ENCODE measurements at places on chromosomes 5 and 9. TPM values are rescaled to one million over a fixed set of nuclear protein-coding genes. Genes with fewer than 3 reads are reported as not detected.

DNA sequence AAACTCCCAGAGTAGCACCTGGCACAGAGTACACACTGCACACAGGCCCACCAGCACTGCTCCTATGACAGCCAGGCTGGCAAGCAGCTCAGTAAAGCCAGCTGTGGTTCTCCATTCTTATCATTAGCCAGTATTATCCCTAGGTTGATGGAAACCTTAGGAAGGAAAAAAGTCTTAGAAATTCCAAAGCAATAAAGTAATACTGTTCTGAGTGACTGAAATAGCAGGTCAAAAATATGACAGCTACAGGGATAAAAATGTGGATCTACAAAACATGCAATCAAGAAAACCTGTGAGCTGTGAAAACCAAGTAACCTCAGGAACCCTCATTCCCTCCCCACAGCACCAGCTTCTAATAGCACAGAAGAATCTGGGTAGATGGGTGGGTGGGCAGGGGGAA, 403.5 kb downstream of the SPOCK1 start:
- no peak overlapping the region for H3K27ac ChIP-seq
- H3K4me3 ChIP-seq: no peak overlapping the region
- H3K27me3 ChIP-seq: no peaks in the 10 kb centered on the region
- H3K36me3 ChIP-seq: no peaks in the 10 kb centered on the region
- H3K4me1 ChIP-seq: no peaks in the 10 kb centered on the region
- DNase-seq: no peak

DNA sequence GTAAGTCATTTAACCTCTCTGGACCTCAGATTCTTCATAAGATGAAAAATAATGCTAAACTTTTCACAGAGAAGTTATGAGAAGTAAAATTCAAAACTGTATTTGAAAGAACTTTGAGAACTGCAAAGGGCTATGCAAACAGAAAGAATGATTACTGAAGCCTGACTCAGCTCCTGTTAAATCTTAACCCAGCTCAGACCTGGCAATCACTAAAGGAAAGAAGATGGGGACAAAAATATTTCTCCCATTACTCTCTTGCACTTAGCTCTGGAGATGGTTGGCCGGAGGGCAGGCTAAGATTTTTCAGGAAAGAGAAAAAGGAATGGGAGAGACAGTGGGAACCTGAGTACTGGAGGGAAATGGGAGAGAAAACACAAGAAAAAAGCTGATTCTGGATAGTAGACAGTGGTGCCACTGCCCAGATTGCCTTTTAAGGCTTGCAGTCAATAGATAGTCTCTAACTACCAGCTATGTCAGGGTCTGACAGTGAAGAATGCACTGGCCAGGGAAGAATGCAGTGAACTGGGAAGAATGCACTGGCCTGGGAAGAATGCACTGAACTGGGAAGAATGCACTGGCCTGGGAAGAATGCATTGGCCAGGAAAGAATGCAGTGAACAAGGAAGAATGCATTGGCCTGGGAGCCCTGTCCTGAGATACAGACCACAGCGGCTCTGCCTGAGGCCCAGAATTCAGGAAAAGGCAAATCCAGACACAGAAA, 25.2 kb upstream of the CEMIP2 start:
- DNase-seq: peak; percentile 50
- H3K4me1 ChIP-seq: peaks cover 3% of the 10 kb centered on the region
- H3K27me3 ChIP-seq: no peaks in the 10 kb centered on the region
- H3K4me3 ChIP-seq: no peak overlapping the region
- no peaks in the 10 kb centered on the region for H3K36me3 ChIP-seq
- no peak overlapping the region for H3K27ac ChIP-seq

DNA sequence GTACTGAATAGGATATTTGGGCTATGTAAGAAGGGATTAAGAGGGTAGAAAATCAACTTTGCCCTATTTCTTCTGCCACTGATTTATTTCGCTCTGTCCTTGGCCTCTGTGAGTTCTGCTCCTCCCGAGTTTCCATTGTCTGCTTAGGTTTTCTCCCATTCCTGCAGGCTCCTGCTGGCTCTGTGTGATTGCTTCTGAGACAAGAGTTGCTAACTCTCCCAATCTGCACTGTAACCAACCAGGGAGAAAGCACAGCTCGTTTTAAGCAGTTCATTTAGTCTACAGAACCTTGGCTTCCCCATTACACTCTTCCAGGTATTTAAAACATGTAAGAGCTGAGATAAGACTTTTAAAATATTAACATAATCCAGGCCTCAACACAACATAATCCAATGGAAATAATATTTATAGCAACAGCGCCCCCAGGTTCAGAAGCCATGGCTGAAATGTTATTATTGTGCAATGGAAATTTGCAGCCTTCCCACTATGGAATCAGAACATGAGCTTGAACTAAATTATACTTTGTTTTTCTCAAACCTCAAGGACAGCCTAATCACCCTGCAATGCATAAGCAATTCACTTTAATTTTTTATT, 203.5 kb downstream of the ERCC6L2 start:
- peaks cover 14% of the 10 kb centered on the region for H3K27me3 ChIP-seq
- H3K36me3 ChIP-seq: no peaks in the 10 kb centered on the region
- no peak overlapping the region for H3K27ac ChIP-seq
- no peak overlapping the region for H3K4me3 ChIP-seq
- peaks cover 1% of the 10 kb centered on the region for H3K4me1 ChIP-seq

DNA sequence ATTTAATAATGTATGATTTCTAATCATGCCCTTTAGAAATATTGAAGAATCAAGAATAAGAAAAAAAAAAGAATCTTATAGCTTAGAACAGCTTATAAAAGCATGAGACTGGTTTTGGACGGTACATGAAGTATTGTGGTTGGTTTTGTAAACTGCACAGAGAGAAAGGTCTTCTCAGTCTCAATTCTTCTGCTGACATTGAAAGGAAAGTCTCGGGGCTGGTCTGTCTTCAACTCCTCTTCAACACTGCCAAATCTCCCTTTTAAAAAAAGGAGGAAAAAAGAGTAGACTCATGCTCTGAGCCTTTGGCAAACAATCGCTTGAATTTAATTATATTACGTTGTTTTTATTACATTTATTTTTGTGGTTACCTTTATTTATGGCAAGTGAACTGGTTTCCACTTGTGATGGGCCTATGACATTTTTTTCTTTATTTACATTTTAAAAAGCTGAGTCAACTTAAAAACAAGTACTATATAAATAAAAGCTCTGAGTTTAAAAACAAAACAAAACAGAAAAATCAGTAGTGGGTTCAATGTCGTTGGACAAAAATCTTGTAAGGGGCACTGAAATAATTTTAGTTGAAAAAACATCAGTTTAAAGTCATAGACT, 32.8 kb upstream of the EBF1 start:
- no peak for DNase-seq
- H3K4me3 ChIP-seq: no peak overlapping the region
- H3K36me3 ChIP-seq: no peaks in the 10 kb centered on the region
- peaks cover 12% of the 10 kb centered on the region for H3K27me3 ChIP-seq
- H3K4me1 ChIP-seq: peaks cover 2% of the 10 kb centered on the region

GRCh38 chr5:91137647-91138046, 245.5 kb downstream of the ARRDC3 start:
- H3K27me3 ChIP-seq: no peaks in the 10 kb centered on the region
- peaks cover 13% of the 10 kb centered on the region for H3K4me1 ChIP-seq
- H3K27ac ChIP-seq: no peak overlapping the region
- no peak overlapping the region for H3K4me3 ChIP-seq
- DNase-seq: no peak

The N4BP3 gene
- total RNA-seq: under 0.01 TPM

The SARDH gene
- 5.0 TPM for total RNA-seq

DNA sequence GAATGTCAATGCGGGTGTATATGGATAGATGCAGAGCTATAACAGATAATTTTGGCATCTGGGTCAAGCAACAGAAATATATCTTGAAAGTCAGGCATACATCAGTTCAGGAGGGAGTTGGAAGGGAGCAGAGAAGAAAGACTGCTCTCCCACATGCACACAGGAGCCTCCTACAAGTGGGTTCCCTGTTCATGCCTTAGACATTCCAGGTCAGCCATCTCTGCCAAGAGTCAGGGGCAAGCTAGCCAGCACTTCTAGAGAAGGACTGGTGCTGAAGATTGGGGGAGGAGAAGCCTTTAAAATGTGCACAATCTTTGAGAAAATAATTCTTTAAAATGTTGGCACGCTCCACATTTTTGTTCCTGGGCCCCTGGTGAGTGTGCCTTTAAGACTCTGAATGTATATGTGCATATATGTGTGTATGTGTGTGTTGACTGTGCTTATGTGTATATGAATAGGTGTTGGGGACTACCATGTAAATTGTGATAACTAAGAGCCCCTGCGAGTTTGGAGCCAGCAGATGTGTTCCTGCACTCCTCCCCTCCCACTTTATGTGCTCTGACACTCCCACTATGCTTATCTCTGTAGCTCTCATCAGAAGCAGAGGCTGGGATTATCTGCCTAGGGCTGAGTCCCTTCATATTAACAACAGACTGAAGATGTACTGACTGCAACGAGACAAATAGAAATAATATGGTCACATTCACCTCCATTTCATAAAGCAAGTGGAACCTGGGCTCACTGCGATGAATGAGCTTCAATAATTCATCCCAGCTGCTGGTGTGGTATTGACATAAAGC, 21.5 kb upstream of the DELE1 start:
- H3K27me3 ChIP-seq: peaks cover 31% of the 10 kb centered on the region
- H3K4me3 ChIP-seq: no peak overlapping the region
- H3K27ac ChIP-seq: no peak overlapping the region
- DNase-seq: no peak
- H3K4me1 ChIP-seq: no peaks in the 10 kb centered on the region

DNA sequence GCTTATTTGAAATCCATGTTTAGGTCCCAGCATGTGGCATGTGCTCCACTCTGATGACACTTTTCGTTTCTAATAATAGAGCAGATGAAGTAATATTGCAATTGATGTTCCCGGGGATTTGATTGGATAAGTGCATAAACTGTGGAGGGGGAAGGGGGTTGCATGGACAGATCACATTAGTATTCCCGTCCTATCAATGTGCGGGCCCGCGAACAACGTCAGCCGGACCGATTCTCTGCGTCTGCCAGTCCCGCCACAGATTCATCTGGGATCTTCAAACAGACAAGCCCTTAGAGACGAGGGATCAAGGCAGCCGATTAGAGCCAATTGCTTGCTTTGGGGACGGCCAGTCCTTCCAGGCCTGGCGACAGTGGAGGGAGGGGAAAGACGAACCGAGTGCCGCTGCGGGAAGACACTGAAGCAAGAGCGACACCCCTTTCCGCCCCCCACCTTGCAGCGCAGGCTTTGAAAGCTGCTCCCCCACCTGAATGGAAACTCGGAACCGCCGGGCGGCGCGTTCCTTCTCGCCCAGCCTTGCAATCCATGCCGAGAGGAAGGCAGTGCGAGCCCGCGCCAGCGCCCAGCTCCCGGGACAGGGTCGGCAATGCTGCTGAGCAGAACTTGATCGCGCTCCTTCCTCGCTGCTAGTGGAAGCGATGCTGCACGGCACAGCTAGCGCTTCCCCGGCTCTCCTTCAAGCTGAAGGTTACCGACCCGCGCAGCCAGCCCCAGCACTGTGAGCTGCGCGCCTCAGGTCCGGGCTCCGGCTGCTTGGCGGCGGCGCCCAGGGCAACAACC, at the start of gene RGS7BP:
TSS of gene RGS7BP (plus strand) at position 247 of the 798 bp plus-strand sequence. CDS start 610 bp downstream, outside the sequence.
- peak within 1 kb of the TSS; percentile 1 for H3K4me3 ChIP-seq
- H3K4me1 ChIP-seq: no peaks in the 10 kb centered on the region
- peak; percentile 7 for DNase-seq
- H3K36me3 ChIP-seq: no peaks in the 10 kb centered on the region

DNA sequence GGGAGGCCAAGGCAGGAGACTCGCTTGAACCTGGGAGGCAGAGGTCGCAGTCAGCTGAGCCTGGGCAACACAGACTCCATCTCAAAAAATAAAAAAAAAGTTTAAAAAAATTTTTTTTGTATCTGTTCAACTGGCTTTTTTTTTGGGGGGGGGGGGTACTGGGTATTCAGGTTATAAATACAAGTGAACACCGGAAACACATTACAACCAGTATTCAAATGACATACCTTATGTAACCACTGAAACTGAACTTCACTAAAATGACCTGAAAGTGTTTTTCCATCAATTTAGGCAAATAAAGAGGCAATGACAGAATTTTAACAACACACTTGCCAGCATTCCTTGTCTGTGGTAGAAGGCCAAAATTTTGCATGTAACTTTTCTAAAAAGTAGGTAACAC, 33.5 kb downstream of the STRBP start:
- DNase-seq: no peak
- no peak overlapping the region for H3K27ac ChIP-seq
- no peaks in the 10 kb centered on the region for H3K27me3 ChIP-seq
- no peak overlapping the region for H3K4me3 ChIP-seq
- no peaks in the 10 kb centered on the region for H3K4me1 ChIP-seq
- no peaks in the 10 kb centered on the region for H3K36me3 ChIP-seq

The CARTPT gene
- not detected for total RNA-seq

The GGTA1 gene
- not detected for total RNA-seq

The GEMIN5 gene
- total RNA-seq: 27.5 TPM

DNA sequence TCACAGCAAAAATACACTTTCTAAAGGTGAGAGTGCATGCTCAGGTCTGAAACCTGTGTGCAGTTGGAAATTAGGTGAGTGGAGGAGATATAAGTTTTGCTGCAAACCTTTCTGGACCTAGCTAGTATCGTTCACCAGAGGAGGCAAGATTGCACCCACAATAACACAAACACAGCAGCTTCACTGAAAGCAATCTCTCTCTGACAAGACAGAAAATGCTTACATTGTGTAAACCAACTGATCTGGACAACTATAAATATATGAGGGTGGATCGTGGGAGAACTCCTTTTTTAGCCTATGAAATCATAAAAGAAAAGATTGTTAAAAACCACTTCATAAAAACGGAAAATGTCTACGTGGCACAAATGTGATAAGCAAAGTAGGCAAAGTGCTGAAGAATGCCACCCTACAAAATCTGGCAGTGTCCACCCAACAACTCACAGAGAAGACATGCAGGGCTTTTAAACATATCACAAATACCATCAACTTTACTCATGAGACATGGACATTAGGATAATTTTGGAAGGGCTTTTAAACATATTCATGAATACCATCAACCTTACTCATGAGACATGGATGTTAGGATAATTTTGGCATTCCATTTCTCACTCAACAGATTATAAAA, 134.3 kb downstream of the CDH18 start:
- no peak overlapping the region for H3K27ac ChIP-seq
- peak; percentile 74 for DNase-seq
- no peak overlapping the region for H3K4me3 ChIP-seq

- H3K4me1 ChIP-seq: peaks cover 18% of the 10 kb centered on the region
- no peaks in the 10 kb centered on the region for H3K27me3 ChIP-seq
- peak overlapping the region; percentile 98 for H3K27ac ChIP-seq
- H3K4me3 ChIP-seq: no peak overlapping the region
- DNase-seq: peak; percentile 92
Observed at GRCh38 chr9:129761293-129761900, 8.6 kb upstream of the PTGES start.

DNA sequence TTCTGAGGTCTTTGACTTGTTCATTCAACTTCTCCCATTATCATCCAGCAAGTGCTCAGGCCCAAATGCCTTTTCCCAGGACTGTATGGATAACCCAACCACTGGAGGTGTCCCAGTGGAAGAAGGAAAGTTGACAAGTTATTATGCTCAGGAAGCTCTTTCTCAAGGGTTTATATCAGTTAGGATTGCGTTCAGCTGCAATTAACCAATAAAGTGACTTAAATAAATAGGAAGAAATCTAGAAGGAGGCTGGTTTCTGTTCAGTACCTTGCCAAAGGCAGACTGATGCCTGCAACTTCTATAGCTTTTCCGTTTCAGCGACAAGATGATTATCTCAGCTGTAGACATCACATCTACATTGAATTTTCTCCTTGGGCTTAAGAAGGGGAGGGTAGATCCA, 52.1 kb downstream of the ENC1 start:
- no peak overlapping the region for H3K27ac ChIP-seq
- no peaks in the 10 kb centered on the region for H3K4me1 ChIP-seq
- no peak overlapping the region for H3K4me3 ChIP-seq
- no peaks in the 10 kb centered on the region for H3K27me3 ChIP-seq
- H3K36me3 ChIP-seq: no peaks in the 10 kb centered on the region
- no peak for DNase-seq

Measured in IMR-90 (cell line).